ENCODE measurements at places on chromosomes 5 and 9.

DNA sequence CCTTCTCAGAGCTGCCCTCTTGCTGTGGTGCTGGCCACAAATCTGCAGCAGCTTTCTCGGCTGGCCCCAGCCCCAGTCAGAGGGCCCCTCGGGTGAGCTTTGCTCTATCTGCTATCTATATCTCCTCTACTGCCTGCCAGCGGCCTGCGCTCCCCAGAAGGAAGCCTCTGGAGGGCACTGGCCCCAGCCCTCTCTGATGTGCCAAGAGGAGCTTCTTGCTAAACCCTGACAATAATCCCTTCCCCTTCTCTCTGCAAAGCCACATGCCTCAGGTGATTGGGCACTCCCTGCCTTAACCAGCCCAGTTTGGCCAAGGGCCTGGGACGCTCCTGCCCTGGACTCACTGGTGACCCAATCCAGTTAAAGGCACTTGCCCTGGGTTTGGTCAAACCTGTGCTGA is 42.7 kb downstream of the CAMK2A start:
- DNase-seq, result no peak

DNA sequence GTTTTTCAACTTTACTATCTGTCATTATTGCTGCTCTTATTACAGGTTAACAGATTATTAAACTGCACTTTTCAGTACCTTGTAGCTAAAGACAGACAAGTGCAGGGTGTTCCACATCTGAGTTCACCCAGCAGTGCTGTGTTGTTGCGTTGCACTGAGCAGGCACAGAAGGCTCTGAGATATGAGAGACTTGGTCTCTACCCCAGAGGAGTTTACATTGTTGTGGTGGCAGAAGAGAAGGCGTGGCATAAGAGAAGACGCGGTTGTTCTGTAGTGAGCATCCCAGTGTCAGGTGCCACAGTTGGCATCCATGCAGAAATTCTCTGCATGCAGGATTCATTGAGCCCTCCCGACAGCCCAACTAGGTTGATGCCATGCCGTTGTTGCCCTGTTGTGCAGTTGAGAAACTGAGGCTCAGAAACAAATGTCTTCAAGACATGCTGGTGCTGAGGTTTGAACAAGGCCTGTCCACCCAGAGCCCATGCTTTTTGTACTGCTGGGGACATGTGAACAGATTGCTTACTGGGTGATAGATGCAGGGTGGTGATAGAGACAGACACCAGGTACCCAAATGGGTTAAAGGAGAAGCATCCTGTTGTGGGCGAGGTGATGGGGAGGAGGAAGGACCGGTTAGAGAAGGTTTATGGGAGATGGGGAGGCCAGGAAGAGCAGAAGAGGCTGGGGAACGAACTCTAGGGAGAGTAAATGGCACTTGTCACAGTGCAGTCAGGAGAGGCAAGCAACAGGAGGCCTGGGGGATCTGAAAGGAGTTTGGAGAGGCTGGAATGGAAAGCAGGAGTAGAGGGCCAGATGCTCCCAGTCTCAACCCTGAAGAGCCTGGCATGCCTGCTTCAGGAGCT is 8.2 kb downstream of the ABL1 start:
- no peak for DNase-seq

DNA sequence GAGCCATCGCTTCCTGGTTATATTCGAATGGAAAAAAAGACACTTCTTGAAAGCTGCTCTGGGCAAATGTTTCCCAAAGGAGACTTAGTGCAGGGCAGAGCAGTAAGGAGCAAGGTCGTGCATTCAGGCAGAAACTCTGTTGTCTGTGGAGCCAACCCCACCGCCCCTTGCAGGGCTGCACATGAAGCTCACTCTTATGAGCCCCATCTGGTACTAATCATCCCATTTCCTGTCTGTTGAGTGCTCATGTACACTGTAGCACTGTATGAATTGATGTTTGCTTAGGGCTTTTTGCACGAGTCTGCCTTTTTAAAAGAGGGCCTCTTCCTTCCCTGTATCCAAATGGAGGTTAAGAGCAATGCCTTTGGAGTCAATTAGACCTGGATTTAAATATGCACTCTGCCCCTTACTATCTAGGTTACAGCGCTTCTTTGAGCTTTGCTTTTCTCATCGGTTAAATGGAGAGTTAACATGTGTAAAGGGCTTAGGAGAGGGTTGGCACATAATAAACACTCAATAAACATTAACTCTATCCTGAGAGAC is 25.4 kb downstream of the HMHB1 start:
- peak; percentile 14 for DNase-seq

DNA sequence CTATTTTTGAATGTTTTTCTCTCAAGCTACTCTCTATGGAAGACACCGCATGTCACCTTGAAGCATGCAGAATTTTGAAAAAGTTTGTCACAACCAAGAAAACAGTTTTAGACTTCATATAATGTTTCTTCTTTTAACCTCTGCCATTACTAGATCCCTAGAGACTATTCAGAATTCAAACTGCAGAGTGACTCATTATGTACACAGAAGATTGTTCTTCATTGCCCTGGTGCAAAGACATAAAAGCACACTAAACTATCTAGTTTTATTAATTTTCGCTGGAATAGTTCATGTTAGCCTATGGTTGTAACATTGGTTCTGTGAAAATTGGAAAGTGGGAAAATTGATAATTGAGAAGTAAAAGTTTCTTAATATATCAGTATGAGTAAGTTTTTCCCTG is 18.4 kb downstream of the F2RL2 start:
- no peak for DNase-seq

Data from brain microvascular endothelial cell (primary cell).